ENCODE measurements at places on chromosomes 13 and 19.

DNA sequence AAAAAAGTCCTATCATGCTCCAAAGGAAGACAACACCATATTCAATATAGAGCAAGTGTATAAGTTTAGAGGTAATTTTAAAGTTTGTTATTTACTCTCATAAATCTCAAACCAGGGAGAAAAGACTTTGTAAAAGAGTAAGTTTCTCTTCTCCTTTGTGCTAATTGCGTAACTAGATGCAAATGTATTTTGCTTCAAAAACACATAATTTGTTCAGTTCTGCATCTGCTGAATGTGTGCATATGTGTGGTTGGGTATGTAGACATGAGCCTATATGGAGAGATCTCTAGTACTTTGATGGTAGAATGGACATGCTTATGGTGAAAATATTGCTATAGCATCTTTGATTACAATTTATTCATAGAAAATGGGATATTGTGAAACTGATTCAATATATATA is 17.8 kb upstream of the MIR17HG start:
- DNase-seq: no peak

GRCh38 chr19:13005861-13006370 is 10.6 kb downstream of the NFIX start:
- DNase-seq: no peak

GRCh38 chr13:24288870-24289269 is 20.5 kb upstream of the C1QTNF9 start:
- no peak for DNase-seq

DNA sequence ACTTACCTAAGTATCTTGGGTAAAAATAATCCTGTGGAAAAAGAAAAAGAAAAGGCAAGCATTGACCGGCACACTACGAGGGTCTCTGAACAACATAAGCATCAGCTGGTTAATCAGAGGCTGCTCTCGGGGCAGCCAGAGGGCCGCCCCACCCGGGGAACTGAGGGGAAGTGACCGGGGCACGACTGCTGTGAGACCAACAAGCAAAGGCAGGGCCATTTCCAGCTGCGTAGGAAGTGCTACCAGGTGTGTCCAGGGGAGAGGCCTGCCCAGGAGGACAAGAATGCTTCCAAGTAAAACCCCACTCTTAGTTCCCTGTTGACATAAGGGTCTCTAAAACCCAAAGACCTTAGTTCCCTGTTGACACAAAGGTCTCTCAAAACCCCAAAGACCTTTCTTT is 15.9 kb downstream of the GAS6 start:
- no peak for DNase-seq

GRCh38 chr19:9741476-9742171 is 26.9 kb downstream of the ZNF846 start:
- DNase-seq: no peak

GRCh38 chr13:44273991-44274770 is 99.4 kb upstream of the SERP2 start:
- DNase-seq: no peak

DNA sequence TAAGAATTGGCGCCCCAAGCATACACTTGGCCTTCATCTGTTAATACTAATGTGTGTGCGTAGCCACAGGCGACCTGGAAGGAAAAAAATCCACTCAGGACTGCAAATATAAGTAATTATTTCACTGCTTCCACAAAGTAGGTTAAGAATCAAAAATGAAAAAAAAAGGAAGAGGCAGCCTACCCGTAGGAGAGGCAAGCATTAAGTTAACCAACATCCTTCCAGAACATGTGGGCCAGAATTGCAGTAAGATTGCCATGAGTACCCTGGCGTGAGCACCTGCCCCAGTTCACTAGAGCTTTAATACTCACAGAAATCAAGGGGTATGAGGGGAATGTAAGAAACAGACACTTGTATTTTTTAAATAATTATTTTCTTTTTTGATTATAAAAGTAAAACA is 22.2 kb downstream of the RCBTB2 start:
- DNase-seq: no peak

DNA sequence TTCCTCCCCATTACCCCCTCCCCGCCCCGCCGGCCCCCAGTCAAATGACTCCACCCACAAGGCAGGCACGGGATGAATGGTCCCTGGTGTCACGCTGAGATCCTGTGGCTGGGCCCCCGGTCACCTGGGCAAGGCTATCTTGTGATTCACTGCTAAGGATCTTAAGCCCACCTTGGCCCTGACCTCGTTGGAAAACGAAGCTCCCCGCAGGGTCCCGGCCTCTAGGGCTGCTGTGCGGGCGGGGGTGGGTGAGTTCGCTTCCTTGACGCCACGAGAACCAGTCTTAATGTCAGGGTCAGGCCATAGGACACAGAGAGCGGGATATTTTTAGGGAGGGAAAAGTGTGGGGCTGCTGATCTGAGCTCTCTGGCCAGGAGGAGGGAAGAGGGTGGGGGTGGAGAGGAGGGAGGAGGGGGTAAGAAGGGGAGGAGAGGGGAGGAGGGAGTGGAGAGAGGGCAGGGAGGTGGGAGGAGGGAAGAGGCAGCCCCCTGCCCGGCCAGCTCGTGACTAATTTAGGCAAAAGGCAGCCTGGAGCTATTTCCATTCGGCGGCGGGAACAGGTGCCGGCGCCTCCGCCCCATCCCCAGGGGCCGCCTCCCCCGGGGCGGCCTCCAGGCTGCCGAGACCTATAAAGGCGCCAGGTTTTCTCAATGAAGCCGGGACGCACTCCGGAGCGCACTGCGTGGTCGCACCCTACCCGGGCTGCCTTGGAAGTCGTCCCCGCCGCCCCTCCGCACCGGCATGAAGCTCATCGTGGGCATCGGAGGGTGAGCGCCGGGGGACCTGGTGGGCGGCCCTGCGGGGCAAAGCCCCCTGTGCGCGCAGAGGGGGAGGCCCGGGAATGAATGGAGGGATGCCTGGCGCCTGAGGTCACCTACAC is at the start of gene NMRK2:
Gene NMRK2, plus strand, starts transcription at position 139 of the 880 bp plus-strand sequence. Its CDS starts 603 bp downstream, at position 742.
- no peak for DNase-seq

GRCh38 chr13:51523082-51523518 is 61.2 kb upstream of the WDFY2 start:
- peak; percentile 4 for DNase-seq

GRCh38 chr19:5987077-5987818 is 9.3 kb upstream of the RANBP3 start:
- peak; percentile 46 for DNase-seq

- no peak for DNase-seq
Measured at GRCh38 chr13:113458253-113459065, 5.2 kb upstream of the ADPRHL1 start.

DNA sequence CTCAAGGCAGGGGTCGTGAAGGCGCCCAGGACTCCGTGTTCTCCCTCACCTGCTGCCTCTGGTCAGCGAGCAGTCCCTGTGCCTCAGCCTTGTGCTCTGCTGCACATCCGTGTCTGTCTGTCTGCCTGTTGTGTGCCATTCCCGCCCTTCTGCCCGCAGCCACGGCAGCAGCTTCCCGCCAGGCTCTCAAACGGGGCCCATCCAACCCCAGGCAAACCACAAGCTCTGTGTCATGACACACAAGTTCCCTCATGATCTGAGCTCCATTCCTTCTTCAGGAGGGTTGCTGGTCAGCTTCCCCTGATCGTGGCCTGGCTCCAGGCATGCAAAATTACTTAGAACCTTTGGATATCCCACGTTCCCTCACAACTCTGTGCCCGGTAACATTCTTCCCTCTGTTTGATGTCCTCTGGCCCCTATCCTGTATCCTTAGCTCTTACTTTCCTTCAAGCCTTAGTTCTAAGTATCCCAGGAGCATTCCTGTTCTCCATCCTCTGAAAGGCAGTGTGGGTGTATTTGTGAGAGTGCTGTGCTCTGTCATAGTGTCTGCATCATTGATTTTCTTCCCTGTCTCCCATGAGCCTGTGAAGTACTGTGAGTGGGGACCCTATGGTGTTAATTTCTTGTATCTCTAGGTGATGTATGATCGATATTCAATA is 3.2 kb downstream of the GPR183 start:
- peak; percentile 34 for DNase-seq

DNA sequence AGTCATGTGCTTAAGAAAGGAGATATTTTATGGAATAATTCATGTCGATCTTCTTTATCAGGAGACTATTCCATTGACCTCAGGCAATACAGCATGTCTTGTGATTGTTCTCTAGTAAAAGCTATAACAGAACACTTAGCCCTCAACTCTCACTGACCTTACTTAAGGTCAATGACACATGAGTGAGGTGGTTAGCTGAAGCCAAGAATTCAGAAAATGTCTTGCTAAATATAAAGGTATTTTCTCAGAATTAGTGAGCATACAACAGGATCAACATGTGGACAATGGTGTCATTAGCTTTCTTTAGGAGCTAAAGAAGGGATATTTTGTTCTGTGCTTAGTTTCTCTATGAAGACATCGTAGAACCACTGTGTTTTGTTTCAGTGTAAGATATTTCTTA is 1730.4 kb upstream of the SLC10A2 start:
- no peak for DNase-seq

- DNase-seq: no peak
Measured at GRCh38 chr13:97058391-97058790, 64.1 kb upstream of the OXGR1 start.

DNA sequence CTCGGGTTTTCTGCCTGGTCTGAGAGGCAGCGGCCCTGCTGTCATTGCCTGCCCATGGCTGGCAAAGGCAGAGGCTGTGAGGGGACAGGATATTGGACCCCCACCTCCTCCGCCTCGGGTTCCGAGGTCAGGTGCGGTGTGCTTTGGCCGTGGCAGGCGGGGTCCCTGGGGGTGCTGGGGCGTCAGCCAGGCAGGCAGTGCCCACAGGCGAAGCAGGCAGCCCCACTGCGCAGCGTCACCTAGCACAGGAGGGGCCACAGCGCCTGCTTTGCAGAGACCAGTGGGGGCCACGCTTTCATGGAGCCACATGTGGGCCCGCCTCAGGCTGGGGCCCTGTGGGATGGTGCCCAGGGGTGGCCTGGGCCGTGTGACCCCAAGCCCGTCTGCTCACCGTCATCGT is 96.0 kb downstream of the KDM4B start:
- no peak for DNase-seq

- no peak for DNase-seq
Measured at GRCh38 chr13:51684076-51684475, 99.8 kb downstream of the WDFY2 start.

DNA sequence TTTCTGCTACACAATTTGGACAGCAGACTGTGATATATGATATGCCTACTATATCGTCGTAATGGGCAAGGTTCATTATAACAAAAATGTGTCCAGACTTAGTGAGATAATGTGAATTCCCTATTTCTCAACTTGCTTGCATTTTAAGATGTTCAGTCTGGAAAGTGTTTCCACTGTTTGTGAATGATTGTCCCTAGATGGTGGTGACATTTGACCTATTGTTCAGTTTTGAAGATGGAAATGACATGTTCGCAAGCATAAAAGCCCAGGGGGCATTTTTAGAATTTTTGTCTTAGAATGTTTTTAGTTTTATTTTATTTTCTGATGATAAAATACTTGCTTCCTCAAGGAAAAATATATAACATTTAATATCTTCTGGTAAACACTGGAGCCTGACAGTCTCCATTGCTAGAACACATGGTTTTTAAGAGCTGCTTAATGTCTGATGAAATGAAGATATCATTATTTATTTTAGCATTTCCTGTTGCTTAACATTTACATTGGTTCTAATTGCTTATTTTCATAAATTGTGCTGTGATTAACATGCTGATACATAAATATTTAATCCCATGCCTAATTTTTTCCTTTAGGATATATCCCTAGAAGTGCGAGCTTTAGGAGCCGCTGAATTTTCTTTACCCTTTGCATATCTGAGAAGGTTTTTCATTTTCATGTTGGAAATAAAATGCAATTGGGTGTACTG is 27.1 kb downstream of the MBNL2 start:
- DNase-seq: no peak

- DNase-seq: no peak
Measured at GRCh38 chr19:32373585-32374295, 28.3 kb downstream of the ZNF507 start.

DNA sequence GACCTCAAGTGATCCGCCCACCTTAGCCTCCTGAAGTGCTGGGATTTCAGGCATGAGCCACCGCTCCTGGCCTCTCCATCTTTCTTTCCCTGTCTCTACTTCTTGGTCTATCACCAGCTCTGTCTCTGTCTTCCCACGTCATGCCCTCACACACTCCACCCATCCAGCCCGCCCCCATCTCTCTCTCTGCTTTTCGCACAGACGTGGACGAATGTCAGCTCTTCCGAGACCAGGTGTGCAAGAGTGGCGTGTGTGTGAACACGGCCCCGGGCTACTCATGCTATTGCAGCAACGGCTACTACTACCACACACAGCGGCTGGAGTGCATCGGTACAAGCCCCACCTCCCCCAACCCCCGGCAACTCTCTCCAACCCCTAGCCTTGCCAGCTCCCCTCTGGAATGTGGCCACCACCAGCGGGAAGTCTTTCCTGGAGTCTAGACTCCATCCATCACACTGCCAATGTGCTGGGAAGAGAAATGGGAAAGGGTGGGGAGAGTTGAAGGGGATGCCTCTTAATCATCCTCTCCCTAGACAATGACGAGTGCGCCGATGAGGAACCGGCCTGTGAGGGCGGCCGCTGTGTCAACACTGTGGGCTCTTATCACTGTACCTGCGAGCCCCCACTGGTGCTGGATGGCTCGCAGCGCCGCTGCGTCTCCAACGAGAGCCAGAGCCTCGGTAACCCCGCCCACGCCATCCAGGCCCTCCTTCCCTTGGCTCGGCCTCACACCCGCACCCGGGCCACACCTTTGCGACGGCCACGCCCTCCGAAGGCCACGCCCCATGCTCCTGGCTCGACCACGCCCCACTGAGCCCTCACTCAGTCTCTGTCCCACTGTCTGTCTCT is 22.5 kb downstream of the LTBP4 start:
- no peak for DNase-seq

DNA sequence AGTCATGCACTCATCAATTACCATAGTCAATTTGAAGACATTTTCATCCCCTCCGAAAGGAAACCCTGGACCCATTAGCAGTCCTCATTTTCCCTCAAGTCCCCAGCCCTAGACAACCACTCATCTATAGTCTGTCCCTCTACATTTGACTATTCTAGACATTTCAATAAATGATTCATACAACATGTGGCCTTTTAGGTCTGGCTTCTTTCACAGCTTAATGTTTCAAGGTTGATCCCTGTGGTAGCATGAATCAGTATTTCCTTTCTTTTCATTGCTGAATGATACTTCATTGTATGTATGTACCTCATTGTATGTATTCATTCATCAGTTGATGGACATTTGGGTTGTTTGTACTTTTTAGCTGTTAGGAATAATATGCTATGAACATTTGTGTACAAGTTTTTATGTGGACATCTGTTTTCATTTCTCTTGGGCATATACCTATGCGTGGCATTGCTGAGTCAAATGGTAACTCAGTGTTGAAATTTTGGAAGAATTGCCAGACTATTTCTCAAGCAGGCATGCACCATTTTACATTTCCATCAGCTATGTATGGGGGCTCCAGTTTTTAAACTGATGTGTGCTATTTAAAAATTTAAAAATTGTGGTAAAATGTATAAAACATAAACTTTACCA is 18.4 kb downstream of the SPATA13 start:
- DNase-seq: no peak

DNA sequence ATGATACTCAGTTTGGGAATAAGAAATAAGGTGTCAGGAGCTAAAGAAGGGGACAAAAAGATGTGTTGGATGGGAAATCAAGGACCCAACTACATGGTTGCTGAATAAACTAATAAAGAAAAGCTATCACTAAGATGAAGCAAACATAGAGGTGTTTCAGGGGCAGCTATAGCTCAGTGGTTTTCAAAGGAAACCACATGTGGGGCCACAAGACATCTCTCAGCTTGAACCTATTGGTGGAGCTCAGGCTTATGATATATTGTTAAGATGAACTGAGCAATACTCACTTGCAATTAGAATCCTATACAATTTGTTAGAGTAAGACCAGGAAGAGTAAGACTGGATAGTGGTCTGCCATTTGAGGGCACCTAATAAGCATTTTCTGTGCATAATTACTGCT is 45.1 kb upstream of the SPRY2 start:
- no peak for DNase-seq
